ENCODE measurements at places on chromosomes 11 and 22.

DNA sequence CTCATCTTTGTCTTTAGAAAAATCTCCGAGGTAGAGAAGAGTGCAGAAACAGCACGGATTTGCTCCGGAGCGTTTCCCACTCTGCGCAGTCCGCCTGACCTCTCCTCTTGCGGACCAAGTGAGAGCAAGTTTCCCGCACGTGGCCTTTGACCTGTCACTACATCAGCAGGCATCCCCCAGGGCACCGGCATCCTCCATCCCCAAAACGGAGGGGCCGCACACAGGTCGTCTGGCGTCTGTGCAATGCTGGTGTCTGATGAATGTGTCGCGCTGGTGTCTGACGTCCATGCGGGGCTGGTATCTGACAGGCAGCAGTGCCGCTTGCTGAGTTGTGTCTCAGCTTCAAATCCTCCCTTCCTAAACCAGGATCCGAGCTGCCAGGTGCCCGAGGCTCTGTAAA lies 739 bp upstream of the MRGPRE start:
- DNase-seq = no peak

GRCh38 chr11:72730737-72731136 lies 21.5 kb downstream of the ARAP1 start:
- no peak for DNase-seq

DNA sequence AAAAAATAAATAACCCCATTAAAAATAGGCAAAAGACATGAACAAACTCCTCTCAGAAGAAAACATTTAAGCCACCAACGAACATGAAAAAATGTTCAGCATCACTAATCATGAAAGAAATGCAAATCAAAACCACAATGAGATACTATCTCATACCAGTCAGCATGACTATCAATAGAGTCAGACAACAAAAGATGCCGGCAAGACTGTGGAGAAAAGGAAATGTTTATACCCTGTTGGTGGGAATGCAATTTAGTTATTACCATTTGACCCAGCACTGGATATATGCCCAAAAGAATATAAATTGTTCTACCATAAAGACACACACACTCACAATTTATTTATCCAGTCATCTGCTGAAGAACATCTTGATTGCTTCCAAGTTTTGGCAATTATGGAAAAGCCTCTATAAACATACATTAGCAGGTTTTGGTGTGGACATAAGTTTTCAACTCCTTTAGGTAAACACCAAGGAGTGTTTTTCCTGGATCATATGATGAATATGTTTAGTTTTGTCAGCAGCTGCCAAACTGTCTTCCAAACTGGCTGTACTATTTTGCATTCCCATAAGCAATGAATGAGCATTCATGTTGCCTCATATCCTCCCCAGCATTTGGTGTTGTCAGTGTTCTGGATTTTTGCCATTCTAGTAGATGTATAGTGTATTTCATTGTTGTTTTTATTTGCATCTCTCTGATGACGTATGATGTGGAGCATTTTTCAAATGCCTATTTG lies 28.0 kb downstream of the OR8D1 start:
- no peak for DNase-seq

DNA sequence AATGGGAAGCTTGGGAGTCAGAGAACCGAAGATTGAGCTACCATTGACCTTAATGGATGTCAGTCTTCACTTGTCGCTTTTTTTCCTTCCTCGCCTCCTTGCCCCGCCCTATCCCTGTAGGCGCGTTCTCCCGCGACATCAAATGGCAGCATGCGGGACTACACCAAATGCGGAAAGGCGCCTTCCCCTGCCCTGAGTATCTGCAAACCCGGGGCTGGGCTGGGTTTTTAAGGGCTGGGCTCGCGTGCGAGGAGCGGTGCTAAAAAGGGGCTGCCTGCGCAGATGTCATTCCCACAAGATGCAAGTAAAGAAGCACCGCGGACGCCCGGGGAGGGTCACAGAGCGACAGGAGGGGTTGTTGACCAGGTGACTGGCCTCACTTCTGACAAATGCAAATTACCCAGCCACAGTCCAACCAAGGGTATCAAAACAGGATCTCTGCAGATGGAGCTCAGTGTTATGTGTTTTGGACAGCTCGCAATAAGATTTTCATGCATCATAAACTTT lies 4.7 kb upstream of the FAM111B start:
- DNase-seq = peak; percentile 24

GRCh38 chr11:33723238-33723881 lies 12.9 kb downstream of the CD59 start:
- DNase-seq = no peak

- no peak for DNase-seq
These were observed 48.9 kb downstream of the NARS2 start for GRCh38 chr11:78525720-78526119.

- no peak for DNase-seq
These were observed 10.3 kb downstream of the VPS37C start for GRCh38 chr11:61150706-61151544.

GRCh38 chr11:93116641-93117441 lies 81.0 kb downstream of the SLC36A4 start:
- DNase-seq = no peak

GRCh38 chr22:33028234-33028633 lies 29.9 kb downstream of the SYN3 start:
- no peak for DNase-seq

DNA sequence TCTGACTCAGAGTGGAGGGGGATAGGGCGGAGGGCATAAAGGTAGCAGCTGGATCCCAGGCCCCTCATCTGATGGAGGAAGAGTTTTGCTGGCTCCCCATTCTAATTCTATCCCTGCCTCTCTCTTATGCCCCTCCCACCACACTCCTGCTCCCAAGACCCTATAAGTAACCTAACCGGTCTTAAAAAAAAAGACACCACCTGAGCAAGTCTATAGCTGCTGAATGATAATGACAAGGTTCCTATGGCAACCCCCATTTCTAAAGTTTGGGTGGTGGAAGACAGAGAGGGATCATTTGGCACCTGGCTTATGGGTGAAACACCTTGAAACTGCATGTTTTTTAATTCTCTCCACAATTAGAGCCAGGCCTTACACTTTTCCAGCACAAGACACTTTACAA lies 69.6 kb downstream of the LARGE1 start:
- no peak for DNase-seq

- DNase-seq = no peak
These were observed 103.8 kb downstream of the ZNF280B start for GRCh38 chr22:22404598-22405284.

DNA sequence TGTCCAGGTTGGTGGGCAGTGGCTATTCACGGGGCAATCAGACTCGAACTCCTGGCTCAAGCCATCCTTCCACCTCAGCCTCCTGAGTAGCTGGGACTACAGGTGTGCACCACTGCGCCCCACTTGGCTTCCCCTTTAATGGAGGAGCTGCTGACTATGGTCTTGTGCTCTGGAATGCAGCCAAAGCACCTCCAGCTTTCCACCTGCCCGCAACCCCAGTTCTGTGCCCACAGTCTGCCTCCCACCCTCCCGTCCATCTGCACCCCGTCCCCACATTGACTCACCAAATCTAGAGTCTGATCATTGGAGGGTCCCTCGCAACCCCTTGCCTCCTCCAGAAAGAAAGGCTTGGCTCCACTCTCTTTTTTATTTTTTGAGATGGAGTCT lies 41.0 kb downstream of the KCNJ4 start:
- DNase-seq = no peak

GRCh38 chr11:17735818-17736578 lies 1.4 kb downstream of the KCNC1 start:
- DNase-seq = no peak

- no peak for DNase-seq
These were observed 5.7 kb downstream of the FTH1 start for GRCh38 chr11:61961570-61962212.

- no peak for DNase-seq
These were observed 100.7 kb downstream of the NAV2 start for GRCh38 chr11:19813158-19813879.

DNA sequence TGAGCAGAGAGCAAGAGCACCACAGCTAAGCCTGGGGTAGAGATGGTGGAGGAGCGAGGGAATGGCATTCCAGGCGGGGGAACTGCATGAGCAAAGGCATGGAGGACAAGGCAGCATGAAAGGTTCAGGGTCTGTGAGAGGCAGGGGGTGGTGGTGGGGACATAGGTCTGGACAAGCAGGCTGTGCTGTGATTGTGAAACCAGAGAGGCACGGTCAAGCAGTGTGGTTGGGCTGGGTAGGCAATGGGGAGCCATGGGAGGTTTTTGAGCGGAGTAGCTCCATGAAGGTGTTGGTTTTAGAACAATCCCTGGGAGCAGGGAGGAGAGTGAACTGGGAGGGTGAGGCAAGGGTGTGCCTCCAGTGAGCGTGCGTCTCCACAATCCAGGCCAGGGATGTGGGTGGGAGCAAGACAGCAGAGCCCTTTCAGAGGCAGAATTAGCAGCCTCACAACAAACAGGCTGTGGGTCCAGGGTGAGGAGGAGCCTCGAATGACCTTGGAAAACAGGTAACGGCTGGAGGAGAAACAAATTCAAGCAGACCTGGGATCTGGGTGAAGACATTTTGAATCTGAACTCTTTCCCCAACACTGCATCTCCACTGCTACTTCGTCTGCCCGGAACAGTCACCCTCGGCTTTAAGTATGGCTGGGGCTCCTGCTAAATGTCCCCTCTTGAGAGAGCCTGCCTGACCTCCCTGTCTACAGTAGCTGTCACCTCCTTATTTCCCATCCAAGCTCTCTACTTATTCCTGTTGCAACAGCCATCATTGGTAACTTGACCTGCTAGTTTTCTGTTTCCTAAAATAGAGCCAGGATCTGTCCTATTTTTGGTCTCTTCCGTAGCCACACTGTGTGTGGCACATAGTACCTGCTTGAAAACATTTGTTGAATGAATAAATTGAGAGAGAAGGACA lies 27.0 kb upstream of the TSPAN18 start:
- DNase-seq = no peak

DNA sequence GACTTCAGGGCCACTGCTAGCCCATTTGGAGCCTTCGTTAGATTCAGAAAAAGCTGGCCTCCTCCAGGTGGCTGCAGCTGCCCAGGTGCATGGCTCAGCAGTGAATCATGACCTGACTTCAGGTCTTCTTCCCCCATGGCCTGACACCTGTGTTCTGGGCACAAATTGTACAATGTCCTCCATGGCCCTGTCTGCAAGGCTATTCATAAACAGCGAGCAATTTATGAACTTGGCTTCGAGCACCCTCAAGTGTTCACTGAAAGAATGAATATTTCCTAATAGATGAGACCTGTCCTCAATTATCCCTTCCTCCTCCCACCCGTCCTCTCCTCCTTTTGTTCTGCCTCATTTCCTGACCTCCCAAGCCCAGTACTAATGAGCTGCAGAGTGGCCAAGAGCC lies 12.2 kb upstream of the VPS37C start:
- no peak for DNase-seq

DNA sequence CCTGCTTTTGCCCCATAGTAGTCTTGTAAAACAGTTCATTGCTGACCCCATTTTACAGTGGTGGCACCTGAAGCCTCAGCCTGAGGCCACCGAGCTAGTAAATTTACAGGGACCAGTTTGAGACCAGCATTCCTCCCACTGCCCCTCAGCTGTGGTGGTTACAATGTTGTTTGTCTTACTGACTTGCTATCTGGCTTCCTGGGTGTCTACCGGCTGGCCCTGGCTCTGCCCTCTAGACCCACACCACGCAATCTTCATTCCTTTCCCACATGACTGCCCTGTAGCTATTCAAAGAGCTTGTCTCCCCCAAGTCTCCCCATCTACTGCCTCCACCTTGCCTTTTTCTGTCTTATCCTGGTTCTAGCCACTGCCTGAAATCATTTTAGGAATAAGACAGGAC lies 20.8 kb downstream of the PIK3IP1 start:
- DNase-seq = no peak

- no peak for DNase-seq
These were observed 1.9 kb upstream of the DBX1 start for GRCh38 chr11:20161923-20162744.

GRCh38 chr11:34605481-34606325 lies 15.2 kb upstream of the EHF start:
- no peak for DNase-seq

GRCh38 chr22:32570501-32570900 lies 95.9 kb downstream of the FBXO7 start:
- DNase-seq = no peak

DNA sequence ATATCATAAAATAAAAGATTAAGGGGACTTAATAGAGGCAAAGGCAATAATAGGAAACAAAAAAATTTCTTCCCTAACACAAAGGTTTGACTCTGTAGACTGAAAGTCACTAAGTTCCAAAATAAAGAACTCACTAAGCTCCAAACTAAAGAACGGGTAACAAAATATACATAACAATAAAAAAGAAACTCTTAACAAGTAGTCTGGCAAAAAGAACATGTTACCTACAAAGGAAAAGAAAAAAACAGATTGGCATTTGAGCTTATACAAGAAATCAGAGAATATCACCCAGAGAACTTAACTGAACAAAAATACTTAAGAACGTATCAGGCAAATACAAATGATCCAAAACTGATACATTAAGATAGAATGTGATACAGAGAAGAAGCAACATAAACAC lies 7.5 kb downstream of the ARHGAP32 start:
- no peak for DNase-seq

DNA sequence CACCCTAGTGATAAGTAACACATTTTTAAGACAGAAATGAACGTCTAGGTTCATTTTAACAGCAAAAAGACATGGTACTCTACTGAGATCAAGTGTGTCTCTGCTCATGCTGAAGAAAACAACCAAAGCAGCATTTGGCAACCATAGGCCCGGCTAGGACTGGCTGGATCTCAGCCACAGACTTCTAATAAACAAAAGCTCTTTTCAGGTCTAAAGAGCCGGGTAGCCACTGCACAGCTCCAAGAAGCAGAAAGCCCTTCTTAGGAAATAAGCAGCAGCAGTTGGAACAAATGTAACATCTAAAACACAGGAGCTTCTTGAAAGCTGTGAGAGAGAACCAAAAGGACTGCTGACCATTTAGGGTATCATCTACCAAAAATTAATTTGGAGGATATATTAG lies 37.6 kb downstream of the PITPNB start:
- no peak for DNase-seq

DNA sequence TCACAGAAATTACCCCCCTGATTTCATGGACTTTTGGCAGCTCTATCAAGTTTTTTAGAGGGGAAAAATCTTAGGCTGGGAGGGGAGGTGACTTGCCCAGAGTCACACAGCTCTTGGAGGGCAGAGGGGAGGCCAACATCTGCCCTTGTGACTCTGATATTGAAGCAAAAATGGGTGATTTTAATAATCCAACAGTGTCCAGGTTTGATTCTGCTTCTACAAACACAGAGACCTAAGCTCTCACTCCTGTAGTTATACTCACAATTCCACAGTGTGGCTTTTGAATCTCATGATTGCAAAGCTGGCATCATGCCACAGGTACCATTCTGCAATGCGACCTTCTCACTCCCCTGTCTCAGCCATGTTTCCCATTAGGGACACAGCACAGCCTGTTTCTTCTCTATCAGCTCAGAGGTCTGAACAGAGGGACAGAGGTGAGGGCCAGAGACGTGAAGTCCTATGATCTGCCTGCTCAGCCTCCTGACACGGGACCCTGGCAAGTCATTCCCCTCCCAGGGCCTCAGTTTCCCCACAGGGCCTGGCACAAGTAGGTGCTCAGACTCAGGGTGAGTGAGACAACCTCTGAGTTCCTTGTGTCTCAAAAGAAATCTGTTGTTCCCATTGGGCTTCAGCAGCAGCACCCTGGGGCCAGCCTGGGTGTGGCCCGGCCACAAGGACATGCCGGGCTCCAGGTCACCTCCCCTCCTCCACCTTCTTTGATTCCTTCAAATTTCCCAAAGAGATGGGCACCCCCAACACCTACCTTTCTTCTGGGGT lies 766 bp downstream of the APOL2 start:
- DNase-seq = no peak

- DNase-seq = no peak
These were observed 223.6 kb downstream of the SWAP70 start for GRCh38 chr11:9887472-9887871.

- DNase-seq = no peak
These were observed 65.2 kb downstream of the CSTPP1 start for GRCh38 chr11:47001781-47002181.
